ENCODE measurements at places on chromosomes 6 and 20.

GRCh38 chr6:7880718-7881107 lies 29.9 kb downstream of the TXNDC5 start:
- DNase-seq: no peak

DNA sequence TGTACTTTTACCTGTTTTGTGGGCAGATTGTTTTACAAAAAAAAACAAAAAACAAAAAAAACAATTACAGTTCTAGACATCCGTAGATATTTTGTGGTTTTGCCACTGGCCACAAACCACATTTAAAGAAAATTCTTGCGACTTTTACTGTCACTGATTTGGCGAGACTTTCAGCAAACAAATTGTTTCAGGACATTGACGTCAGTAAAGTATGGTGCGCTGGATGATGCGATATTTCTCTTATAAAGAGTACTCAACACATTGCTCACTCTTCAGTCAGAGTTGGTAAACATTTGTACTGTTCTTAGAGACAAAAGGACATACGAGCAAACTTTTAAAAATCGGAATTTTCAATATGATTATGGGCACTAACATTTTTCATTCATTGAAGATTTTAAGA lies 229.8 kb downstream of the HAO1 start:
- DNase-seq: no peak

- DNase-seq: no peak
These were observed 21.3 kb upstream of the WFDC2 start for GRCh38 chr20:45448270-45448669.

DNA sequence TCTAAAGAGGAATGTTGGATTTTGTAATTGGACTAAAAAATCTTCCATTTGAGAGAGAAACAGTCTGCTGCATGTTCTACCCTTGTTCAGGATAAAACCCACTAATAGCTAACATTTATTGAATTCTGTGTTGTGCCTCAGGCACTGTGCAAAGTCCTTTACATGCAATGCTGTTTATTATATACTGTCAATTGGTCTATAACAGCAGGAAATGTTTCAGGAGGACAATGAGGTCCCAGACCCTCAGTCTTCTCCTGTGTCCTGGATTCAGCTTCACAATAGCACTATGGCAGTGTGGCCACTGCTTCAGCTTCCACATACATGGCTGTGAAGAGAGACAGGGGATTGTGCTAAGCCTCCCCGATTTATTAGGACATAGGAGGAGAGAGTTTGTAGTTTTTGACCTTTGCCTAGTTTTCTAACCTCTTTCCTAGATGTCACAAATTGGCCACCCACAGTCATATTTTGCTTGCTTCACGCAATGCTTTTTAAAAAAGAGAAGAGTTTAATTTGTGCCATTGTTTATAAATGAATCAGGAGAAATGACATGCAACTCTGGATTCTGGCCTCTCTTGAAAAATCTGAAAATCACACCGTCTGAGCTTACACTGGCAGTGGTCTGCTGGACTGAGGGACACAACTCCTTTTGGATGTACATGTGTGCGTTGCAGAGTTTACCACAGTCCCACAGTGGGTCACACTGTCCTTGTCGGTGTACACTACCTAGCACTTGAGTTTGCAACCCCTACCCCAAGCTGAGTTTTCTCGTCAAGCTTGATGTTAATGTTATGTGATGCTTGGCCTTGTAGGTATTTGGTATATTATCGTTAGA lies 11.3 kb downstream of the PTPN1 start:
- DNase-seq: no peak

- DNase-seq: no peak
These were observed 28.5 kb upstream of the MRPS18A start for GRCh38 chr6:43716099-43716498.

DNA sequence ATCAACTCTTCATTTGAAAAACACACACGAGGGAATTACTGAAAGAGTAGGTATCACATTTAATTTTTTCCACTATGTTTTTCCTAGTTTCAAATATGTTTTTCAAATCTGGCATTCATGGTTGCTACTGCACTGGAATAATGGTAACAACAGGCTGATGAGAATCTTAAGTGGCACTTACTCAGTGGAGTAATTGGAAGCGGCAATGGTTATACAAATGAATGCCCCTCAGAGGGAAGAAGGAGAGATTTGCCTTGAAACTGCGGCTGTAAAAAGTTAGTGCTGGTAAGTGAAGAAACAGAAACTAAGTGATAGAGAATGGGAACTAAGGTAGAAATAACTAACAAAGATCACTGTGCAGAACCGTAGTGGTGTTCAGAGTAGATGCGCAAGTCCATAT lies 41.0 kb upstream of the PDE7B start:
- DNase-seq: no peak

DNA sequence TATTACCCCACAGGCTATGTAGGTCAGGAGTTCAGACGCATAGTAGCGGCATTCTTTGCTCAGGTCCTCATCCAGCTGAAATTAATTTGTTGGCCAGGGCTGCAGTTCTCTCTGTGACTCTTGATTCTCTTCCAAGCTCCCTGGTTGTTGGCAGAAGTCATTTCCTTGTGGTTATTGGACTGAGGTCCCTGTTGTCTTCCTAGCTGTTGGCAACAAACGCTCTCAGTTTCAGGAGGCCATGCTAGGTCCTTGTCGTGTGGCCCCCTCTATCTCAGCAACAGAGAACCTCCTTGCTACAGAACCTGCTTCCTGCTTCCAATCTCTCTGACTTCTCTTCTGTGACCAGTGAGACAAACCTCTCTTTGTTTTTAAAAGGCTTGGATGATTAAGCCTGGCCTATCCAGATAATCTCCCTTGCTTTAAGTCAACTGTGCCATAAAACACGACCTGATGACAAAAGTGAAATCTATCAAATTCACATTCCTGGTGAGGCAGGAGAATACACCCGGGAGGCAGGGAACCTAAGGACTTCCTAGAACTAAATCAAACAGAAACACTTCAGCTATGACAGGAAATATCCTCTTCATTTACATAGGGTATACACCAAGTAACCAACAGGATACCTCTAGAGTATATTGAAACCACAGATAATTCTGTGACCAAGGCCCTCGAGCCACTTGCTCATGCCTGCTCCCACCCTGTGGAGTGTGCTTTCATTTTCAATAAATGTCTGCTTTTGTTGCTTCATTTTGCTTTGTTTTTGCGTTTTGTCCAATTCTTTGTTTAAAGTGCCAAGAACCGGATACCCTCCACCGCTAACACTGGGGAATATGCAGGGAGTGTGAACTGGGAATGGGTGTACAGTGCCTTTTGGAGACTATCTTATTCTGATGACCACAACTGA lies 196.0 kb downstream of the BTBD3 start:
- peak; percentile 34 for DNase-seq

GRCh38 chr20:6157345-6157744 lies 34.5 kb upstream of the FERMT1 start:
- no peak for DNase-seq

GRCh38 chr20:6121504-6121903 lies 1.3 kb downstream of the FERMT1 start:
- DNase-seq: no peak

Data from C1 segment of cervical spinal cord (tissue), 14 donors.